ENCODE measurements at places on chromosomes 6 and 20.

GRCh38 chr20:37108676-37109075, 12.9 kb upstream of the RBL1 start:
- no peak for DNase-seq

- no peak for DNase-seq
These were observed 53.7 kb downstream of the UST start for GRCh38 chr6:148800536-148800935.

DNA sequence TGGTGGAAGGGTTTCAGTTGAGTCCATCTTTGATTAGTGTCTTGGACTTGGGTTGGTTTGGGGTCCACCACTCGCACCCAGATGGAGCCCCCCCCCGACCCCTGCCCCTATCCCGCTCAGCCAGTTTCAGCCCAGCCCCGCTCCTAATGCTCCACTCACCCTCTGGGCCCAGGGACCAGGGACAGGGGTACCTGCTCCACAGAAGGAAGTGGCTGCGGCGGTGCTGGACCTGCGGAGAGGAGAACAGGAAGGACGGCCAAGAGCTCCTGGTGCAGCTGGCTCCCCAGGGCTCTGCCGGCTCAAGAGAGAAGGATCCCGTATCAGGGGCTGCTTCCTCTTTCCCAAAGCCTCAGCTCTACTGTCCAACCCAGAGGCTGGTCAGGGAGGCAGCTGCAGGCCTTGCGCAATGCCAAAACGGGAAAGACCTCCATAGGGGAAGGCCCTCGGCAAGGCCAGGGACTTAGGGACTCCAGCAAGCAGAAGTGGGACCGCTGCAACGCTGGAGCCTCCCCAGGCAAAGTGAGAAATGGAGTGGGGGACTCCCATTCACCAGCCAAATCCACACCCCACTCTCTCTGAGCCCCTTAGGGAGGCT, at the start of gene SIGLEC1:
TSS of gene SIGLEC1 (minus strand) at position 322 of the 595 bp plus-strand sequence. CDS start 5,472 bp downstream, outside the sequence.
- DNase-seq = no peak

- no peak for DNase-seq
These were observed 70.2 kb downstream of the TENT5A start for GRCh38 chr6:81682235-81682795.

- DNase-seq = no peak
These were observed 79.4 kb downstream of the GFRA4 start for GRCh38 chr20:3583765-3584164.

- DNase-seq = peak; percentile 10
These were observed 3.2 kb downstream of the MARCKS start for GRCh38 chr6:113860181-113860955.

GRCh38 chr6:90444160-90444714, 142.6 kb downstream of the MAP3K7 start:
- DNase-seq = no peak

- DNase-seq = no peak
These were observed 563.1 kb downstream of the TFAP2A start for GRCh38 chr6:9851541-9852380.

DNA sequence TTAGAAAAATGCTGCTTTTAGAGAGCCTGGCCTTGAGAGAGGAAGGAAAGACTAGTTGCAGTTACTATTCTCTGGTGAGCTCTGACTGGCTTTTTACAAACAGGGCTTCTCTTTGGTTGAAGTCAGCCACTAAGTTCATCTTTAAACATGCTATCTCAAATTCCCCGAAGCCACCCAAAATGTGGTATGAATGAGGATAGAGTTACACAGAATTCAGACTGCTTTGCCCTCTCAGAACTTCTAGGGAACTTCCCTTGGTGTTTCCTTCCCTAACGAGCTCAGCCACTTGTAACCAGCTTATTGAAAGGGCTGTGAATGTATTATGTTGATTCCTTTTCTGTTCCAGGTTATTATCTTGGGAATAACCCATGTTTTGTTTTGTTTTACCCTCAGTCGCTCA, 73.5 kb downstream of the EFHC1 start:
- peak; percentile 45 for DNase-seq

- DNase-seq = no peak
These were observed 31.0 kb downstream of the IRF4 start for GRCh38 chr6:422433-423054.

GRCh38 chr6:73586416-73586974, 65.7 kb upstream of the EEF1A1 start:
- DNase-seq = no peak

DNA sequence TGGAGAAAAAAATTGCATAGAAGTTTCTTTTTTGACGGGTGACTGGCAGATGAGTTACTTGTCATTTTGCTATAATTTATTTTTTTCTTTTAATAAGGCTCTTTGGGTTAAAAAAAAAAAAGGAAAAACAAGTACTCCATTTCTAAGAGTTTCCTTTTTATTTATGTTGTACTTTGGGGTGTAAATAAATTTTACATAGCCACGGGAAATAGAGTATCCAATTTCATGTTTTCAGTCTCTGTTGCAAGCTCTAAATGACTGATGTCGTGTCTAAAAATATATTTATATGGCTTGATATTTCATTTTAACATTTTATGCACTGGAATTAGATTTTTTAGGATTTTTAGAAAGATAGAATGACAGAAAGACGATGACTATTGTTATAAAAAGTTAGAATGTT, 3.4 kb downstream of the EYA4 start:
- no peak for DNase-seq

GRCh38 chr20:5526516-5526915, 209.8 kb upstream of the PROKR2 start:
- DNase-seq = no peak

GRCh38 chr6:170225852-170226417, 64.9 kb downstream of the DLL1 start:
- DNase-seq = no peak

DNA sequence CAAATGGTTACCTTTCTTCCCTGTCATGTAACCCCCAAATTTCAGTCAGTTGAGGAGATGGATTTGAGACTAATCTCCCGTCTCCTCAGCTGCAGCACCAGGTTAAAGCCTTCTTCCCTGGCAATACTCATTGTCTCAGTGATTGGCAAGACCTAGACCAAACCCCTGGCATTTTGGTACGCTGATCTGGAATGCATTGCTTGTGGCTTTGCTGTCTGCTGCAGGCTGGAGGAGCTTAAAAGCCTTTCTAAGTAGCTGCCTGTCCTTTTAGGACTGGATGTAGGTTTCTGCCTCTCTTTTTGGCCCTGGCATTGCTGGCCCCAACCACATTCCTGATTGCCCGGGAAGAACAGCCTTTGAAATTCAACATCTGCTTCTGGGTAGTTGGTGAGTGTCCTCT, 729.6 kb upstream of the GJE1 start:
- DNase-seq = no peak

- no peak for DNase-seq
These were observed 175.8 kb upstream of the RALGAPA2 start for GRCh38 chr20:20888266-20888656.

- DNase-seq = peak; percentile 80
These were observed 16.1 kb downstream of the ZSCAN12 start for GRCh38 chr6:28383235-28384142.

GRCh38 chr6:35487658-35488516, 9.0 kb downstream of the TEAD3 start:
- DNase-seq = no peak

DNA sequence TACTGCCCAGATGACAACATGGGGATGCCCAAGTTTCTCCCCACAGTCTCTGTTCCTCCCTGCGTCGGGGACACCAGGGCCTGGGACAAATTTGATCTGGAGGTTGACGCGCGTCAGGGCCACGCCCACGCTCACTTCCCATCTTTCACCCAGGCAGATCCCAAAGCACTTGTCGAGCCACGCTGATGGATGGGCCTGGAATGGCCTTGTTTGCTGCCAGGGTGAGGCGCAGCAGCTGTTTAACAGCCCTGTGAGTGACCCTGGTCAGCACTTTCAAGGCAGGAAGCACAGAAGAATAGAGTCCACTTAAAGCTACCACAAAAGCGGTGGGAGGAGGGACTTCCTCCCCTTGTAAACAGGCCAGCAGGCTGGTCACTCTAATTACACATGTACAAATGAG, 324.7 kb upstream of the JARID2 start:
- no peak for DNase-seq

- no peak for DNase-seq
These were observed 220.9 kb upstream of the RNF217 start for GRCh38 chr6:124741341-124741740.

DNA sequence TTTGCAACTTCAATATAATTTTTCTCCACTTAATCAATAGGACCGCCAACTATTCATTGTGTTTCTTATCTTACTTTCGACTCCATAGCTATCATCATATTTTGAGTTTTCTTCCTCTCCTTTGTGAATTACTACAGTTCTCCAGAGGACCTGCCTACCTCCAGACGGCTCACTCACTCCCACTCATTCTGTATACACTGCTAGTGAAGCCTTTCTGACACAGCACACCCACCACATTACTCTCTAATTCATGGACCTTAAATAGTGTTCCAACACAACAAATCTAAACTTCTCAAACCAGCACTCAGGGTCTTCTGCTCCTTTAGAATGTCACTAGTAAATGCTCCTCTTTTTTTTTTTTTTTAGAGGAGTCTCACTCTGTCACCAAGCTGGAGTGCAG, 23.8 kb downstream of the FKBP5 start:
- no peak for DNase-seq

DNA sequence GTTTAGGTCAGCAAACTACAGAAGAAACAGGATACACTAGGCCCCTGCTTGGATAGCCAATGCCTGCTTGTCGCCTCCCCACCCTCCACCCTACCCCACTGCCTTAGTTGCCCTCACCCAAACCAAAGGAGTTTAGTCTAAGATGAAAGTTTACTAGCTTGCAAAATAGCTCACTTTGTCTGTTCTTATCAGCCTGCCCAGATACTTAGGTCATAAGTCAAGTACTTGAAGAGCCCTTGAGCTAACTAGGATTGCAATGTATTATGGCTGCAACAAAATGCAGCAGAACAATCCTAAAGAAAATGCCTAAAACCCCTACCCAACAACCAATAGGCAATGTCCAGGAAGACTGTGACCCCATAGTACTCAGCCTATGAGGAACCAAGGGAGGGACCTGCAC, 7.3 kb upstream of the ENTPD6 start:
- DNase-seq = no peak

DNA sequence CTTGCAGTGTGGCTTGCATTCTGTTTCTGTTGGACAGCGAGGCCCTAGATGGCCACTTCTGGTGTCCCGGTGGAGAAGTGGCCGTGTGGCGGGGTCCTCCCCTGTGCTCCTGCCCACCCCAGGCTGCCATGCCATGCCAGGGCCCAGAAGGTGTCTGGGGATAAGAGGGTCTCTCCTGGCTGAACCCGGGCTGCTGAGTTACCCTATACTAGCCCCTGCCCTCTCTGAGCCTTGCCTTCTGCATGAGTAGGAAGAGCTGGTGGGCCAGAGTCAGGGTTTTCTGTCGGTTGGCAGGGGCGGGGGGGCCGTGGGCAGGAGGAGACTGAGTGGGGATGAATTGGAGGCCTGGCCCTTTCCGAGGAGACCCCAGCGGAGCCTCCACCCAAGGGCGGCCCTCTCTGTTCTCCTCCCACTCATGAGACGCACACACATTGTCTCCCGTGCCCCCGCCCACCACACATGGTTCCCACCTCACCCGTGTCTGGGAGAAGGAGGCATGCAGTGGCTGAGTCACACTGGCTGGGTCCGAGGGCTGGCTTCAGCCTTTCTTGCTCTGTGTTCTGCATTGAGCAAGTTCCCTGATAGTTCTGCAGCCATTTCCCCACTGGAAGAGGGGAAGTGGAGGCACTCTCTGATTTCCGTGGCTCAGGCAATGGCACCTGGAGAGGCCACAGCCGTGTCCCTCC, 24.6 kb downstream of the VSTM2L start:
- DNase-seq = no peak

DNA sequence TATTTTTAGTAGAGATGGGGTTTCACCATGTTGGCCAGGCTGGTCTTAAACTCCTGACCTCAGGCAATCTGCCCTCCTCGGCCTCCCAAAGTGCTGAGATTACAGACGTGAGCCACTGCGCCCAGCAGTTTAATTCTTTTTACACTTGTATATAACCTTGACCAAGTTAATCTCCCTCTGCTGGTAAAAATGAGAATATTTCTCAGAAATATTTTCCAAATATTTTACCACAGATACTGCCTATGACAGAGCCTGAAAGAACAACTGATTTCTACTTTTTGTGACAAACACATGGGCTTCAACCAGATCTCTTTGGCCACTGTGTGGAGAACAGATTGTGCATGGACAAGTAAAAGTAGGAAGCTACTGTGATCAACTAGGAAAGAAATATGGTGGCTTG, 21.2 kb upstream of the NHSL1 start:
- DNase-seq = peak; percentile 6

- DNase-seq = no peak
These were observed 39.8 kb upstream of the SNAP25 start for GRCh38 chr20:10178727-10179313.

- no peak for DNase-seq
These were observed 675.8 kb downstream of the DOK5 start for GRCh38 chr20:55151171-55151570.

- no peak for DNase-seq
These were observed 71.5 kb downstream of the SOX4 start for GRCh38 chr6:21665110-21665391.

All from memory B cell (primary cell).